ENCODE measurements at places on chromosomes 2 and 18.

- no peak for DNase-seq
These were observed 290.3 kb downstream of the CELF4 start for GRCh38 chr18:37275237-37275741.

- no peak for DNase-seq
These were observed at the start of gene NEU2 for GRCh38 chr2:233032551-233033320. TSS of gene NEU2 (plus strand) at chr2:233032672. CDS start at chr2:233032672, 0 bp downstream.

GRCh38 chr2:12341920-12342319 is 374.8 kb upstream of the TRIB2 start:
- no peak for DNase-seq

DNA sequence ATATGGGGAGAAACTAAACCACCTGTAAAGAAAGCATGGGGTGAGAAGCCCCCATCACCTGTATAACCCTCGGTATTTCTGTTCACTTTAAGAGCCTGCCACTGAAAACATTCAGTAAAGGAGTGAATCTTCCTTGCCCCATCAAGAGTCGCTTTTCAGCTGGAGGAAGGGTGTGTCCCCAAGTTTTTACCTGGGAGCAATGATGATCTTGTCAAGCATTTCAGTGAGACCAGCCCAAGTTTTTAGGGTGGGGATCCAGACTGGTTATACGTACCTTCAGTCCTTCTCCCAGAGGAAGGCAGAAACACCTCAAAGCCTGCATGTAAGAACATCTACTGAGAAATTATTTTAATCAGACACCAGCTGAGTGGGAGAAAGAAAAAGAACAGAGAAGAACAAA is at the start of gene DSG1:
Gene DSG1, plus strand, starts transcription at position 301 of the 400 bp plus-strand sequence. CDS start 141 bp downstream, outside the sequence.
- no peak for DNase-seq

DNA sequence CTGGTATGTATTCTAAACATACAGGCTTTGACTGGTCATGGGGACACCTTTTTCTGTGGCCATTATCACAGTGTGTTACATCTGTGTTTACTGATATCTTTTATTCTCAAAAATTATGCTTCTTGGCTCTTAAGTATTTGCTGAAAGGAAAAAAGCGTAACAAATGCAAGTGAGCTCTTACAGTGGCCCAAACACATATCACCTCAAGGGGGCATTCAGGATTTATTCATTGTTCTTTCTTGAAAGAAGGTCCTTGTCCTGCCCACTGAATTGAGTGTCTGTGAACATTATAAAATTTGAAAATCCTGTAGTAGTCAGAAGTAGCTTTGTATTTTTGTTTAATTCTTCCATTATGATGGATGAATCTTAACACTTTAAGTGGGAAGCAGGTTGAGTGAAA is 454.5 kb downstream of the XIRP2 start:
- DNase-seq, result no peak
